Liver (tissue), 10 donors: ENCODE measurements at places on chromosomes 11 and 22. TPM values are rescaled to one million over a fixed set of nuclear protein-coding genes. Genes with fewer than 3 reads are reported as not detected.

Gene OSM
- 0.25 TPM for total RNA-seq

DNA sequence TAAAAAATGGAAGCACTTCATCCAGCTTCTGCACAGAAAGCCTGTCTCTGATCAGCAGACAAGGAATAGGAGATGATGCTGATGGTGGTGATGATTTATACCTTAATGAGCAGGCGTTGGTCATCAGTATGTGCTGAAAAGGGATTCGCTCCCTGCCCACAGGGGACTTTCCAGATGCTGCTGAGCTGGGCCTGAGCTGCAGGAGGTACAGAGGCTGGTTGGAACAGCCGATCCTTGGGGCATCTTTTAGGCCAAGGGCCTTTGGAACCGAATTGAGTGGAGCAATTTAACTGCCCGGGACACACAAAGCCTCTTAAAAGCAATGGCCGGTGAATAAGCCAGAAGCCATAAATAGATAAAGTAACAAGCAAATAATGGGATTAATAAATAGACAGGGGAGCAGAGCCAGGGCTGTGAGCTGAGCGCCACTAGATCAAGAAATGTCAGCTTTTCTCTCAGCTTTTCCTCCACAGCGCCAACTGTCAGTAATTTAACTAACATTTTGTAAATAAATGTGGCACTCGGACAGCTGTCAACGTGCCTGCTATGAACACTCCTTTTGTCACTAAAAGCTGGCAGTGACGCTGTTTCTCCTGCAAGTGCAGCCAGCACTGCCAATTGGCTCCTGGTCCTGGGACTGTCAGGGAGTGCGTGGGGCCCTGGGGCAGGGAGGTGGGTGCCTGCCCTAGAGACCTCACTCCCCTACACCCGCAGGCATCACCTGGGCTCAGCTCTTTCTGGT is 562.3 kb downstream of the NTM start:
- no peak for DNase-seq
- no peaks in the 10 kb centered on the region for H3K36me3 ChIP-seq
- no peaks in the 10 kb centered on the region for H3K4me1 ChIP-seq
- H3K27ac ChIP-seq = no peak overlapping the region

DNA sequence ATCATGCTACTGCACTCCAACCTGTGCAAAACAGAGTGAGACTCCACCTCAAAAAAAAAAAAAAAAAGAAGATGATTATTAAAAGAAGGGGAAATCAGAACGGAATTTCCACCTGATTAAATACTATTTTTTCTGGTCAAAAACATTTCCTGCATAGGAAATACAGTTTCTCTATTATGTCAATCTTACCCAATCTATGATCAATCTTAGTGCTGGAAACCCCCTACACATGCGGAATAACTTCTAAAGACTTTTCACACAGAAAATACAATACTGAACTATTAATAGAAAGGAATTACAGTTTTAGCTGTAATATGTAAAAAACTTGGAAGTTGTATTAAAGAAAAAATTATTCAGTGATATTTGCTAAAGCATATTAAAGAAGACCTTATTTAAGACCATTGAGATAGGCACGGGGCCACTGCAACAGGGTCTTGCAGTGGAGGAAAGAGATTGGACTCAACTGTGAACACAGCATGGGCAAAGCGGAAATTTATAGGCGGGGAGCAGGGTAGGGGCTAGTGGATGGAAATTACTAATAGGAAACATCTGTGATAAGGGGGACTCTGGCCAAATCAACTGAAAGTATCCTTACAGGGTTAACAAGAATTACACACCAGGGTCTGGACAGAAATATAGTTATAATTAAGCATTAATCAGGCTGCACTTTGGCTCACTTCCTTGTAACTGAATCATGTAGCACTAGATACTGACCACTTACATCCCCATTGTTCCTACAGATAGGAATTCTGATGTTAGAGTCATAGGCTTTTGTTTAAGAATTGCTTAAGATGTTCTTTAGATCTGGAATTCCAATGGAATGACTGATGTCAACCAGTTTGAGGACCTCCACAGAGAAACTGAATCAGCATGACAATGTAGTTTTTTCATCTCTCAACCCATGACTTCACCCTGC is 411.5 kb upstream of the DDI1 start:
- H3K27ac ChIP-seq = no peak overlapping the region
- H3K4me1 ChIP-seq = no peaks in the 10 kb centered on the region
- peaks cover 5% of the 10 kb centered on the region for H3K27me3 ChIP-seq
- no peak overlapping the region for H3K4me3 ChIP-seq
- H3K36me3 ChIP-seq = no peaks in the 10 kb centered on the region

DNA sequence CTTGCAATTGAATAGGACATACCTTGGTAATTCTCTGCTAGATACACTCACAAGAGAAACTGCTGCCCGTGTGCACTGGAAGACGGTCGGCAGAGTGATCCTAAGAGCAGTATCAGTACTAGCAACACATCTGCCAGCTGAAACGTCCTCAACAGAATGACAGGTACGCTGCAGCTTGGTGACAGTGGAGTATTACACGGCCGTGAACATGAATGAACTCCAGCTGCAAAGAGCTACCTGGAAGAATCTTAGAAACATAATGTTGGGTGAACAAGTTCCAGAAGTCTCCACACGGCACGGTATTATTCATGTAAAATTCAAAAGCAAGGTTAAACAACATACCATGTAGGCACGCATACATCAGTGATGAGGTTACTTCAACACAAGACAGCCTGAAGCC is 44.4 kb downstream of the TPCN2 start:
- no peak overlapping the region for H3K4me3 ChIP-seq
- no peak overlapping the region for H3K27ac ChIP-seq
- H3K4me1 ChIP-seq = no peaks in the 10 kb centered on the region
- H3K36me3 ChIP-seq = peaks cover 8% of the 10 kb centered on the region
- no peaks in the 10 kb centered on the region for H3K27me3 ChIP-seq

Gene TLCD5
- 1.2 TPM for total RNA-seq

DNA sequence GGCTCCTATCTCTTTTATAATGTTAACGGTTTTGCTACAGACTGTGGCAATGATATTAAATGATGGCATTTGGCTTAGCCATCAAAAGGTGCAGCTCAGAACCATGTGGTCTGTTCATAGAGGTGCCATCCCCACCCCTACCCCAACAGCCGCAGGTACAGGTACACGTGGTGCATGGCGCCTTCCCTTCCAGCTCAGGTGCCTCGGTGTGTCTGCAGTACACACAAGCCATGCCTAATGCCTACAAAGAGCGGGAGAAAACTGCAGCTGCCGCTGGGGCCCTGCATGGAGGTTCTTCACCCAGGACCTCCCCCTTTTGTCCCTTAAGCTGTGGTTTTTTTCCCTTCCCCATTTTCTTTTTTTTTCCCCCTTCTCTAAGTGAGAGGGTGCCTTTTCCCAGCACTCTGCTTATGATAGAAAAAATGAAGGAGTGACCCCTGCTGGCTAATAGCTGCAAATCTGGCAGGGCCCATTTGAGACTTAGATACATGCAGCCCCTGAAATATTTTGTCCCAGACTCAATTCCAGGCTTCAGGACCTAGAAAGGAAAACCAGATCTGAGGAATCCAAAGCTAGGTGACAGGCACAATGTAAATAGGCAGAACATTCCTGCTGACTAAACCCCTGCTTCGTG is 6.5 kb downstream of the OR52M1 start:
- H3K27ac ChIP-seq = no peak overlapping the region
- H3K4me1 ChIP-seq = peaks cover 16% of the 10 kb centered on the region
- H3K36me3 ChIP-seq = no peaks in the 10 kb centered on the region
- no peak overlapping the region for H3K4me3 ChIP-seq
- DNase-seq = no peak
- no peaks in the 10 kb centered on the region for H3K27me3 ChIP-seq

- H3K27ac ChIP-seq = no peak overlapping the region
- no peaks in the 10 kb centered on the region for H3K27me3 ChIP-seq
- DNase-seq = no peak
- no peaks in the 10 kb centered on the region for H3K36me3 ChIP-seq
- no peaks in the 10 kb centered on the region for H3K4me1 ChIP-seq
These were observed 50.0 kb downstream of the DNAJC24 start for GRCh38 chr11:31419669-31420068.

- peaks cover 33% of the 10 kb centered on the region for H3K36me3 ChIP-seq
- DNase-seq = no peak
- H3K4me1 ChIP-seq = peaks cover 9% of the 10 kb centered on the region
- H3K27ac ChIP-seq = no peak overlapping the region
These were observed 10.5 kb downstream of the ARL14EP start for GRCh38 chr11:30333405-30333804.

DNA sequence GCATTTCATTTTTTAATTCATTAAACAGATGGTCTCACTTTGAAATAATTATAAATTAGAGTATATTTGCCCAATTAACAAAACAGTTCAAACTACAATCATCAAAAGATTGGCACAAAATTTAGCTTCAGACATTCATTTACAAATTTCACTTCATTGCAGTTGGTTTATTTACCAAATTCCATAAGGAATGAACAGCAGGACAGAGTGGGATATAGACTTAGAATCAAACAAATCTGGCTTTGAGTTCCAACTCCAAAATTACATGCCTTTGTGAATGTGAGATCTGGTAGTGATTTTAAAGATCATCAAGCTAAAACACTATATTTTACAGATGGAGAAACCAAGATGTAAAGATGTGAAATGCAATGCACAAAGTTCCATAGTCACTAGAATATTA is 310.7 kb upstream of the CNTN5 start:
- H3K4me3 ChIP-seq = no peak overlapping the region
- DNase-seq = no peak
- peaks cover 3% of the 10 kb centered on the region for H3K4me1 ChIP-seq
- H3K36me3 ChIP-seq = no peaks in the 10 kb centered on the region

GRCh38 chr22:27383896-27384295 is 417.7 kb downstream of the MN1 start:
- H3K4me3 ChIP-seq = no peak overlapping the region
- H3K27me3 ChIP-seq = no peaks in the 10 kb centered on the region
- H3K27ac ChIP-seq = no peak overlapping the region
- no peaks in the 10 kb centered on the region for H3K36me3 ChIP-seq
- H3K4me1 ChIP-seq = no peaks in the 10 kb centered on the region

Gene HIC2
- total RNA-seq = 3.0 TPM

DNA sequence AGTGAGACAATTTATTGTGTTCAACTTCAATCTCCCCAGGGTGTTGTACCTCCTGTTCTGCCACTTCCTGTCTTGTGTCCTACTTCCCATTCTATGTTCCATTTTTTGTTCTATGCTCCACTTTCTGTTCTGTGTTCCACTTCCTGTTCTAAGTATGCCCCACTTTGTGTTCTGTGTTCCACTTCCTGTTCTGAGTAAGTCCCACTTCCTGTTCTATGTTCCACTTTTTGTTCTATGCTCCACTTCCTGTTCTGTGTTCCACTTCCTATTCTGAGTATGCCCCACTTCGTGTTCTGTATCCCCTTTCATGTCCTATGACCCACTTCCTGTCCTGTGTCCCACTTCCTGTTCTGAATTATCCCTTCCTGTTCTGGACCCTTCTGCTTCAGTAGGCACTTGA is 732.7 kb downstream of the TBC1D22A start:
- no peaks in the 10 kb centered on the region for H3K27me3 ChIP-seq
- H3K4me3 ChIP-seq = no peak overlapping the region
- H3K36me3 ChIP-seq = no peaks in the 10 kb centered on the region

DNA sequence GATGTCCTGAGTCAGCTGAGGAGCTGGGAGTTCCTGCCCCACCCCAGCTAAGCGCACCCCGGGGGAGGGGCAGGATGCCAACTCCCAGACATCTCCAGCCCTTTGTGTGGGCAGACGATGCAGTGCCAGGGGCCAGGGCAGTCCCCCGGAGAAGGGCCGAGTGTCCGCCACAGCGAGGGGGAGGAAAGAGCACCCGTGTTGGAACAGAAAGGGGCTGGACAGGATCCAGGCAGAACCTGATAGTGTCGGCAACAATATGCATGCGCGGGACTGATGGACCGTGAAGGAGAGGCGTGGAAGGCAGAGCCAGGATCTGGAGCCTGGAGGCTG is 1434.7 kb downstream of the BRD1 start:
- H3K27ac ChIP-seq = no peak overlapping the region
- no peaks in the 10 kb centered on the region for H3K4me1 ChIP-seq
- DNase-seq = no peak

- no peaks in the 10 kb centered on the region for H3K27me3 ChIP-seq
- H3K4me1 ChIP-seq = peaks cover 7% of the 10 kb centered on the region
- no peak within 1 kb of the TSS for H3K27ac ChIP-seq
- no peaks in the 10 kb centered on the region for H3K36me3 ChIP-seq
- DNase-seq = no peak
These were observed at the start of gene DSCAML1 for GRCh38 chr11:117796872-117797529. Gene DSCAML1 (minus strand): TSS chr11:117797216. CDS start chr11:117797079, 137 bp downstream.

DNA sequence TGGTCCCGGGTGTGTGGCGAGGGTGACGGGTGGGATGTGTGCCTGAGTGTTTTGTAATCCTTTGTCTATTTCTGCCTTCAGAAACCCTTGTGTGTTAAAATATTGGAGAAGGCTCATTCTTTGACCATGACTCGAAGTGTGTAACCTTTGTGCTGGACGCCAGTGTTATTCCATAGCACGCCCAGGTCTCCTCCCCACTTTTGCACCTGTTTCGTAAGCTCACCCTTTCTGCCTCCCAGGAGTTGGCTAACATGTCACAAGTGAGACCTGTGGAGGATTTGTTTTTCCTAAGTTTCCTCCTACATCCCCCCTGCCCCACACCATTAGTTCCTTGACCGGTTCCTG is 382 bp downstream of the C11orf54 start:
- peak overlapping the region; percentile 79 for H3K4me3 ChIP-seq
- H3K27me3 ChIP-seq = no peaks in the 10 kb centered on the region
- no peak for DNase-seq
- no peaks in the 10 kb centered on the region for H3K36me3 ChIP-seq

Gene LDHAL6A
- not detected for total RNA-seq

Gene GRM5
- total RNA-seq = not detected

GRCh38 chr11:69979632-69980031 is 98.5 kb upstream of the ANO1 start:
- H3K36me3 ChIP-seq = no peaks in the 10 kb centered on the region
- no peak overlapping the region for H3K4me3 ChIP-seq
- peaks cover 6% of the 10 kb centered on the region for H3K4me1 ChIP-seq
- no peak for DNase-seq
- H3K27ac ChIP-seq = peak overlapping the region; percentile 60
- H3K27me3 ChIP-seq = no peaks in the 10 kb centered on the region

- H3K27ac ChIP-seq = no peak overlapping the region
- H3K27me3 ChIP-seq = no peaks in the 10 kb centered on the region
- no peak overlapping the region for H3K4me3 ChIP-seq
- no peaks in the 10 kb centered on the region for H3K4me1 ChIP-seq
- no peaks in the 10 kb centered on the region for H3K36me3 ChIP-seq
These were observed 19.1 kb upstream of the KCNQ1OT1 start for GRCh38 chr11:2718817-2719438.

DNA sequence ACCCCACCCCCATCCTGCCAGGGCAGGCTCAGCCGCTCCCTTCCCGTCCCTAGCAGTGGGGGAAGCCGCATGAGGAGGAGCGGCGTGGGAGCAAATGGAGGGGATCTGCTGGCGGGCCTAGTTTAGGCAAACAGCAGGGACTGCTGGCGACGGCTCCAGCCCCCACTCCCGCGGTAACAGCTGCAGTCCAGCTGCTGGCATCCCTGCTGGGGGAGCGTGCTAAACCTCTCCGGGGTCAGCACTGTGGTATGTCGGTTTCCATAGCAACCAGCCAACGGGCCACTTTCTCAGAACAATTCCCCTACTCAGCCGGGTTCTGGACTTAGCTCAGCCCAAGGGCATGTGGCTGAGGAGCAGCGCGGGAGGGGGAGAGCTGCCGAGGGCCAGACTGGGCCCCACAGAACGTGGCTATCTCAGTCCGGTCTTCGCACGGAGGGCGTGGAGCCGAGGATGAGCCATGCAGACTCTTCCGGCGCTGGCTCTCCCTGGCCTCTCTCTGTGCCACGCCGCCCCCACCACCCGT is 98.8 kb downstream of the PKNOX2 start:
- peak; percentile 35 for DNase-seq
- H3K4me1 ChIP-seq = no peaks in the 10 kb centered on the region
- no peak overlapping the region for H3K4me3 ChIP-seq
- peaks cover 16% of the 10 kb centered on the region for H3K27me3 ChIP-seq
- no peaks in the 10 kb centered on the region for H3K36me3 ChIP-seq

Gene PRG2
- total RNA-seq = not detected

- no peak overlapping the region for H3K27ac ChIP-seq
- no peaks in the 10 kb centered on the region for H3K36me3 ChIP-seq
- H3K27me3 ChIP-seq = no peaks in the 10 kb centered on the region
- no peak for DNase-seq
These were observed 408.2 kb upstream of the CCDC90B start for GRCh38 chr11:83694191-83694910.
